ENCODE measurements at places on chromosomes 3 and 15.

DNA sequence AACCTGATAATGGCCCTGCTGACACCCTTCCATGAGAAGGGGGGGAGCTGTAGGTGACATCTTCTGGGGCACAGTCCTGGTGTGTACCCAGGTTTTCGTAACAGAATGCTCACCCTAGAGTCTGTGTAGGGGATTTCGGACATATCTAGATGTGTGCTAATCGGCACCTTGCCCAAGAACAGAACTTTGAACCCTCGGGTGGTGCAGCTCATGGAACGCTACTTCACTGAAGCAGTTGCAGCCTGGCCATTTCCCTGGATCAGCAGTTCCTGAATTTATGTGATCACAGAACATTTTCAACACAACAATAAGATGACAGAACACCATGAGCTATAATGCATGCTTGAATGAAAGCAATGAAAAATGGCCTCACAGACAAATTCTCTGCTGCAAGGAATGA, 57.5 kb upstream of the MUC13 start:
- no peak for DNase-seq

- no peak for DNase-seq
Observed at GRCh38 chr15:36126194-36126593, 453.2 kb upstream of the CDIN1 start.

DNA sequence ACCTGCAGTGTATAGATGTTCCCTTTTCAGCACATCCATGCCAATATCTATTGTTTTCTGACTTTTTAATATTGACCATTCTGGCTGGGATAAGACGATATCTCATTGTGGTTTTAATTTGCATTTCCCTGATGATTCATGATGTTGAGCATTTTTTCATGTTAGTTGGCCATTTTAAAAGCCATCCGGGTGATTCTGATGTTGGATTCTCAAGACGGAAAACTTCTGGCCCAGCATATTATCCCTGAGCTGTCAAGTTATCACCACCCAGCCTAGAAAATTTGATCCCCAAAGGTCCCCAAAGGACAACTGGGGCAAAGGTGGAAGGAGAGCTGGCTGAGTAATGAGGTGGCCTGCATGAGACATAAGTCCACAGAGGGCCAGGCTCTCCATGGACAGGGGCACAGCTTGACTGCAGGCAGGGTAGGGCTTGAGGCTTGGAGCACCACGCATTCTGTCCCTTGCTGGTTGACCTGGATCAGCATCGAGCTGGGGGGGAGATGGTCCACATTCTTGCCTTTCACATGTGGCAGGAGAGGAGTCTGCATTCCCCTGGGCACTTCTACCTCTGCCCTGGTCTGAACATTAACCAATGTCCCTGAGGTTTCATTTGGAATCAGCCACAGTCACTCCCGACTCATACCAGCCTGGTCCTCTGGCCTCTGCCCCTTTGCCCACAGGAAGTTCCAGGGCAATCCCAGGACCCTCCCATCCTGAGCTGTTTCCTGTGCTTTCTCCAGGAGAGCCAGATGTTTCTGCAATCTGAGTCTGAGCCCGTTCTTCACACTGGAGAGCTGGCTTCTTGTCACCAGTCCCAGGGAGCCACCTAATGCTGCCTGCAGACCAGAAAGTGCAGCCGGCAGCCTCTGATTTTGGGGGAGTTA, 69.2 kb downstream of the ISG20 start:
- no peak for DNase-seq

GRCh38 chr3:127538569-127538968, 52.0 kb downstream of the TPRA1 start:
- no peak for DNase-seq

- no peak for DNase-seq
Observed at GRCh38 chr3:151203051-151203420, at the start of gene GPR171. TSS of gene GPR171 (minus strand) at chr3:151203216. CDS start at chr3:151199386, 3,830 bp downstream.

DNA sequence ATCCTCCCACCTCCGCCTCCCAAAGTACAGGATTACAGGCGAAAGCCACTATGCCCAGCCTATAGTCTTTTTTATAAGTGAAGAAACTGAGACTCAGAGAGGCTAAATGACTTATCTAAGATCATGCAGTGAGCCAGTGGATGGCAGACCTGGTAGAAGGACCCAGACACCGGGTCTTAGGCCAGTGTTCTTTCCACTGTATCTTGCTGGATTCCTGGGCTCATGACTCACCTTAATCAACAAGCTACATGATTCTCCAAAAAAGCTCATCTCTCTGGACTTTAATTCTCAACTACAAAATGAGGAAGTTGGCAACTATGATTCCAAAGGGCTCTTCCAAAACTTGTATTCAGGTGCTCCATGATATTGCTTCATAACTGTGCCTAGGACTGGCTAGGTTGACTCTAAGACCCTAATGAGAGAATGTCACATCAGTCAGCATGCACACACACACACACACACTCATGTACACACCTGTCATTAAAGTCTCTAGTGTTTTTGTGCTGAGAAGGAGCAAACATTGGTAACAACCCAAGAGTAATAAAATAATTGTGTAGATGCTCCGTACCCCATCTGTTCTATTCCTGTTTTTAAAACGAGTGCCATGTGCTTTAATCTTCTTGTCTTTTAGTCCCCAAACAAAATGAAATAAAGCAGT, 89.7 kb upstream of the SLC4A7 start:
- no peak for DNase-seq

DNA sequence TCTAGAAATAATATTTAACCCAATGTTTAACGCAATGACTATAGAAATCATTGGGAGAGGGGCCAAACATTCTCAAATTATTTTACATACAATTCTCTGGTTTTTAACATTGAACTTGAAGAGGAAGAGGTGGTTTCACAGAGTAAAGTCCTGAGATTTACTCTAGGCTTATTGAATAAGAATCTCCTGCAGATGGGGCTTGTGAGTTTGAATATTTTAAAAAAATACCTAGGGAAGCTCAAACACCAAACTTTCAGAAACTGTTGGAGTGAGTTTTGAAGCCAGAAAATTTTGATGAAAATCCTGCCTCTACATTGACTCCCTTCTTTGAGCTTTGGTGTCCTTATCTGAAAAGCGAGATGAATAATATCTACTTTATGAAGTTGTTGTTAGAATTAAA, 906.6 kb downstream of the TUSC7 start:
- DNase-seq: no peak
